ENCODE measurements at places on chromosomes 3 and 15. TPM values are rescaled to one million over a fixed set of nuclear protein-coding genes. Genes with fewer than 3 reads are reported as not detected.

The PPP1R14D gene
- not detected for total RNA-seq

The RCCD1 gene
- total RNA-seq, result 22.8 TPM

The PCOLCE2 gene
- total RNA-seq, result 4.4 TPM

The TRPM1 gene
- total RNA-seq, result not detected

The GRM2 gene
- total RNA-seq, result not detected

The EPHA6 gene
- not detected for total RNA-seq

The PLSCR2 gene
- 0.18 TPM for total RNA-seq

The LARP6 gene
- 109 TPM for total RNA-seq

The HDDC3 gene
- total RNA-seq, result 20.7 TPM

The IL5RA gene
- total RNA-seq, result not detected

The CCR2 gene
- total RNA-seq, result not detected

The GOLGA6D gene
- not detected for total RNA-seq

The ACTL6A gene
- 58.5 TPM for total RNA-seq

The CCR9 gene
- total RNA-seq, result not detected

The SAMD7 gene
- not detected for total RNA-seq

The MINAR1 gene
- total RNA-seq, result 0.86 TPM

The SKOR1 gene
- under 0.01 TPM for total RNA-seq

The AADACL2 gene
- not detected for total RNA-seq

The GPR27 gene
- total RNA-seq, result not detected

The NXPE3 gene
- total RNA-seq, result 20.8 TPM
